ENCODE measurements at places on chromosomes 4 and X.

DNA sequence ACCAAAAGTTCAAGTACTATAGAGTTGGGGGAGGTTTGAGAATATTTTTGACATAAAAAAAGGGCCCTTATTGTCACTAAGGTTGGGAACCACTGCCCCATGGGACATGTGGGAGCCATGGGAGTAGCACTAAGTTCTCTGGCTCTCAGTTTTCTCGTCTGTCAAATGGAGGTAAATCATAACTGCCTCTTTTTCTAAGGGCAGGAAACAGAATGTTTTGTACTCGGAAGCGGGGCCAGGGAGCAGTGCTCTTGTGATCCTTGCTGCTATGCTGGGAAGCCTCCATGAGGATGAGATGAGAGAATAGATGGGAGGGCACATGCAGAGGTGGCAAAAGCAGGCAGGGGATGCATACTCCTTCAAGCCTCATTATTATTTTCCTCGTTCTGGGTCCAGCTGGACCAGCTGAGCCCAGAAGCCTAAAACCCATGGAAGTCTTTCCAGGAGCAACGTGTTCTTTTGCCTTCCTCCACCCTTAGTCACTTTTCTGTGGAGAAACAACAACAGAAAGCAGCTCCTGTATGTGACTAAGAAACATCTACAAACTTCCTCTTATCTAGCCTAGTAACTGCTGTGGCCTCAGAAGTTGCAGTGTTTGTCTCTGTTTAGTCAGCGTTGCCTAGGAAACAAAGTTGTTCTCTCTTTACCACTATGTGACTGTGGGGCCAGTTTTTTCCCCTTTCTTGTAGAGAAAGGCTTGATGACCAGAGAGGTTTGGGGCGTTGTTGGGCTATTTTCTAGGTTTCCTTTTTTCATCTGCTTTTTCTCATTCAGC is 64.8 kb downstream of the TSC22D3 start:
- DNase-seq: no peak

- no peak for DNase-seq
Measured at GRCh38 chrX:40127052-40127451, 29.3 kb upstream of the BCOR start.

GRCh38 chr4:138334346-138335016 is 92.3 kb upstream of the SLC7A11 start:
- DNase-seq: no peak

DNA sequence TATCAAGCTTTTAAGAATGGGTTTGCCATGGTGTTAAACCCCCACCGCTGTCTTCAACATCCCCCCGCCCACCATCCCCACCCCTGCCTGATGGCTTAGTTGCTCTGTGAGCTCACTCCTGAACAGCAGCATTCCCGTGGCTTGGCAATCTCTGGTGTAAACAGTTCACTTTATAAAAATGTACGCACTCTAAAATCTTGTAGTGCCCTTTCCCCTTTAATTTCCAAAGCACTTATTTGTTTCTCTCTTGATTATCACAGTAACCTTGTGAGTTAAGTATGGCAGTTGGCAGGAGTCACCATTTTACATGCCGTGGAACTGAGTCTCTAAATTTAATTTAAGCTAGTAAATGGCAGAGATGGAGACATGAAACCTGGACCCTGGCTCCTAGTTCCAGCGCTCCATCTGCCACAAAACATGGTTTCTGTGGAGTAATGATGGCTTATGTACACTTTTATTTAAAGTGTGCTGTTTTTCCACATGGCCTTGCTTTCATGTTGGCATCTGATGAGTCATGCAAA is 123.1 kb downstream of the AFF1 start:
- DNase-seq: peak; percentile 83

- DNase-seq: peak; percentile 75
Measured at GRCh38 chrX:22192419-22193060, 80.2 kb upstream of the CBLL2 start.

DNA sequence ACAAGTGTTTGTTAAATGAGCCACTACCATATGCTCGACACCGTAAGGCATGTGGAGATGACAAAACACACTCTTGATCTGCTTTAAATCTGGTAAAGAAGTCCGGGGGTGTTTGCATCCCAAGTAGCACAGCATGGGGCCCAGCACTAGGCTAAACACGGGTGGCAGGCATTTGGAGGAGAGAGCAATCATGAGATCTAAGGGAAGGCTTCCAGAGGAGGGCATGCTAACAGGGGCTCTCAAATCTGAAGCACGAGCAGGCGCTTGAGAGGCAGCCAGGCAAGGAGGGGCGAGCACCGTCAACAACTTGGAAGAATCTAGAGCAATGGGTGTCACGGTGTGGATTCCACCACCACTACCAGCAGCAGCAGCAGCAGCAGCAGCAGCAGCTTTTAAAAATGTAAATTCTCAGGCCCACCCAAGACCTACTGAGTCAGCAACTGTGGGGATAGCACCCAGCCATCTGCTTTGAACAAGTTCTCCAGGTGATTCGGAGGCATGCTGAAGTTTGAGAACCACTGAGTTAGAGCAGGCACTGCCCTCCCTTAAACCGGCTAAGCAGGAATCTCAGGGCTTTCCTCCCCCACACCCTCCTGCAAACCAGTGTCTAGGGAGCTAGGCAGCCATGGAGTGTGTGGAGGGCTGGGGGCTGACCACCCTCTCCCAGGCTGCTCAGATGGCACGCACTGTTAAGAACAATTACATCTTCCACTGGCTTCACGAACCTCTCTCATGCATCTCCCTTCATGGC is 70.2 kb upstream of the MAP3K15 start:
- DNase-seq: no peak
